NCI-H526 (cell line): ENCODE measurements at places on chromosomes 12 and 14.

DNA sequence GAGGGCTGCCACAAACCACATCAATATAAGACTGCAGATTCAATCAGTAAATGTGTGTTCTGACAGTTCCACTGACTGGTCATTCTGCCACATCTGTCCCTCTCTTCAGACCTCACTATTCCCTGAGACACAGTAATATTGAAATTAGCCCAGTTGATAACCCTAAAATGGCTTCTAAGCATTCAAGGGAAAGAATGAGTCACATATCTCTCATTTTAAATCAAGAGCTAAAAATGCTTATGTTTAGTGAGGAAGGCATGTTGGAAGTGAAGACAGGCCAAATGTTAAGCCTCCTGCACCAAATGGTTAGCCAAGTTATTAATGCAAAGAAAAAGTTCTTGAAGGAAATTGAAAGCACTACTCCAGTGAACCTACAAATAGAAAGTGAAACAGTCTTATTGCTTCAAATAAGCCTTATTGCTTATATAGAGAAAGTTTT, 24.5 kb upstream of the KIF21A start:
- no peak for DNase-seq

DNA sequence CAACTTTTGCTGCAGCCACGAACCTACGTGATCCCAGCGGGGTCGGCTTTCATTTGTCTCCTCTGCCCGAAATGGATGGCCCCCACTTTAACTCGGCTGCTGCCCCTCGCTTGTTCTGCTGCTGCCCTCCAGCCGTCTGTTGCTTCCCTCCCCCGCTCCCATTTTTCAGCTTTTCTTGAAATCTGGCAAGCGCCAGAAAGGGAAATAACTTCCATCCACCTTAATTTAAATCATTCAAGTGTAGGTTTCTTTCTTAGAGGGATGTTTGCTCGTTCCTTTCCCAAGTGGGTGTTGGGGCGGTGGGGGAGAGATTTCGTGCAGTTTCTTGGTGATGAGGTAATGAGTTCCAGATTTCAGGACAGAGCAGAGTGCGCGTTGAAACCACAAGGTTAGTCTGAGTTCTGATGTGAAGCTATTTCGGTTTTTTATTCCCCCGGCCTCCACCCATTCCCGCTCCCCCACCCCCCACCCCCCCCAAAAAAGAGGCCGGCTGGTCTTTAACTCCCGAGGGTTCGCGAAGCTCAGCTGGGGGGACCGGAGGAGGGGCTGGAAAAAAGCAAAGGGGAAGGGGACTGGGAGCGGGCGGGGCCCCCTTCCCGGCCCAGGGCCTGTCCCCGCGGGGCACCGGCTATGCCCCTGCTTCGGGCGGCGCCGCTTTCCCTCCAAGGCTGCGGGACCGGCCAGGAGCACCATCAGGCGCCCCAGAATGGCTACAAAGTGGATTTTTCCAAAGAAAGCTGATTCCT, 2.2 kb upstream of the ZFP36L1 start:
- DNase-seq, result no peak

- DNase-seq, result peak; percentile 37
These were observed 556.7 kb upstream of the FBXO33 start for GRCh38 chr14:39988939-39989338.

DNA sequence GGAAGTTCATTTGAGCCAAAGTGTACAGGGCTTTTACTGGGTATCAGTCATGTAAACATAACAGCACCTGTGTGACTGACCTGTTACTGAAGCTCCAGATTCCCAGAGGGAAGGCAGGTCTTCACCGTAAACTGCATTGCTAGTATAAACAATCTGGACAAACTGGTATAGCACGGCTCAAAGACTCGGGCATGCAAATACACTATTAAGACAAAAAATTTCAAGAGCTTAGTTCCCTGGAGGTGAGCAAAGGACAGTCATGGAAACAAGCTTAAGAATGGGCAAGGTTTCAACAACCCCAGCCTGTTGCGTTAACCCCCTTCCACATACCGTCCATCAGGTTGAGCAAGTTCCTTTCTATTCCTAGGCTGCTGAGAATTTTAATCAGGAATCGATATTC, 9.4 kb downstream of the PARP11 start:
- peak; percentile 8 for DNase-seq

GRCh38 chr12:106046301-106046846, 92.4 kb downstream of the NUAK1 start:
- DNase-seq, result no peak

DNA sequence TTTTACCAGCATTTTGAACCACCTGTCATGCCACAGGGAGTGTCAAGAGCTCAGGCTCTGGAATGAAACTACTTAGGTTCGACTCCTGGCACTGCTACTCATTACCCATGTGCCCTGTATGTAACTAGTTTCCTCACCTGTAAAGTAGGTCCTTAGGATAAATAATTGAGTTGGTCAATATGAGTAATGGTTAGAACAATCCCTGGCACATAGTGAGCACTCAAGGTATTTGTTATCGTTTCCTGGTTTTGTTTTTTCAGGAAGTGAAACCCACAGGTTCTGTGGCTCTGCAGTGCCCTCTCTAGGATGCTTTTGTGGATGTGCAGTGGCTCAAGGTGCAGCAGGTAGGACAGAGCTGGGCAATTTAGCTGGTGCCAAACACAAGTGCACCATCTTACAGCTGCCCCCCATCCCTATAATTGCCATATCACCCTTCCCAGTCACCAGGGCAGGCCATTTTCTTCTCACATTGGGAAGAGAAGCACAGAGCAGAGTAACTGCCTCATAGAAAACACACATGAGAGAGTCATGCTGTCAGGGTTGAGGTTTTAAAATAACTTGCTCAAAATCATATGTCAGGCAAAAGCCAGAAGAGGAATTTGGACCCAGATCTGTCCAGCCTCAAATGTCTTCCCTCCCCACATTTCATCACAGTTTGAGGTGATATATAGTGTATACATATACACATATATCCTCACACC, 297.5 kb downstream of the RPAP3 start:
- DNase-seq, result no peak

GRCh38 chr12:84077679-84078078, 834.9 kb downstream of the SLC6A15 start:
- no peak for DNase-seq

DNA sequence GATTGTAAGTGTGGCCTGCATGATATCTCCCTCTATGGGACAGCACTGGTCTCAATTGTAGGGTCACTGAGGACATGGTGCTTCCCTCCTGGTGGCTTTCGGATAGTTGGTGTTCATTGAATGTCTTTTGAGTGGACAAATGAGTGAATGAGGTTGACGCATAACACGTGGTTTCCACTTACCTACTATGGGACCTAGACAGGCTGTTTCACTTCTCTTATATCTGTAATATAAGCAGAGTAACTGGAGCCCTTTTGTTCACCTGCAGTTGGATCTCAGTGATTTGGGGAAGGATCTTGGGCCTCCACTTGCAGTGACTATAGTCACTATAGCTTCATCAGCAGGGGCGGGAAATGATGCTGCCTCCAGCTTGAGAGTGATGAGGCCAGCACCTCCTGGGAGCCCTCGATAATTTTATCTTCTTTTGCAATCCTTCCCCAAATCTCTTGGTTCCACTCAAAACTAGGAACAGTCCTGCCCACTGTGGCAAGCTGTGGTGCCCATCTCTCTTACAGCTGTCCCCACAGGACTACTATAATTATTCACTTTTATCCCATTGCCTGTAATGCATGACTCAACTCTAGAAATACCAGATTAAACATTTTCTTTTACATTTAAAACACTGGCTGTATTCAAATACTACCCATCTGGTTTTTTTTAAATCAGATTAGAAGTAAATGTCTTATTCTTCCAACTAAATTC, 242.9 kb downstream of the CHST11 start:
- no peak for DNase-seq

- DNase-seq, result no peak
These were observed 854.5 kb downstream of the SLC6A15 start for GRCh38 chr12:84058136-84058535.

DNA sequence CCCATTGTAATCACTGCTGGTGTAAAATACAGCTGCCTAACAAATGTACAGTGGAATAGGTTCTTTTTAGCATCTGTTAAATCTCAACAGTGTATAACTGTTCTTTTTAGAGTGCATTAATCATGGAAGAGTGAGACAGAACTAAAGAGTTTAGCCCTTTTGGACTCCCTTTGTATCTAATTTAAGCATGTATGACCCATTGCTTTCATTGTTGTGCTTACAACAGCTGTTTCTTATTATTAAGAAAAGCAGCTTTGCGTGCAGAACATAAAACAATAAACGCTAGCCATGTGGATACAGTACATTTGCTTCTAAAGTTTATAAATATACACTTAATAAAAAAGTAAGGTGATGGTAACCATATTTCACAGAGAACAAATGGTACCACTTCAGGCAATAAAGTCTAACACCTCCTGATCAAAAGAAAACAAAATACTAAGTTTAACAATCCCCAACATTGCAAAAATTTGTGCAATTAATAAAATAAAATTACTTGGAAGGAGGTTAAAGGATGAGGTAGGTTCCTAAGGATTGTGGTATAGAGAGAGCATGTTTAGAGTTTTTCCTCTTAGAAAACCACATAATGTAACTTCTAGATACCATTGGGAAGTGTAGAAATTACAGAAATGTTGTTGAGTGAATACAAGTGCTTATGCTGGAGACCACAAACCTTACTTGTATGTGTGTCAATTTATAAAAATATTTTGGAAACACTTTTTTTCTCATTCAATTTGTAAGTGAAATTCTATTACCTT, 448.7 kb downstream of the SLC6A15 start:
- DNase-seq, result no peak

DNA sequence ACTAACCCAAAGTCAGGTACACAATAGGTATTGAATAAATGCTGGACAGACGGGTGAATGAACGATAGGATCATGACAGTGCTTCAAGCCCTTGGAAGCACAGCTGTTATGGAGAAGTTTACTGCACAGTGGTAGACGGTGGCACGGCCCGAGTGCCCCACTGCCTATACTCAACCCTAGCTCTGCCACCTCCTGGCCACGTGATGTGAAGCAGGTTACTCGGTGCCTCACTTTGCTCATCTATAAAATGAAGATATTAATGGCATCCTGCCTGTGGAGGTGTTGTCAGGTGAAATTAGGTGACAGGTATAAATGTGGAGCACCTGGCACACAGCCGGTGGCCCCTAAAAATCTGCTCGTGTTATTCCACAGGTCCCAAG, 5.8 kb downstream of the ASB2 start:
- DNase-seq, result peak; percentile 41

DNA sequence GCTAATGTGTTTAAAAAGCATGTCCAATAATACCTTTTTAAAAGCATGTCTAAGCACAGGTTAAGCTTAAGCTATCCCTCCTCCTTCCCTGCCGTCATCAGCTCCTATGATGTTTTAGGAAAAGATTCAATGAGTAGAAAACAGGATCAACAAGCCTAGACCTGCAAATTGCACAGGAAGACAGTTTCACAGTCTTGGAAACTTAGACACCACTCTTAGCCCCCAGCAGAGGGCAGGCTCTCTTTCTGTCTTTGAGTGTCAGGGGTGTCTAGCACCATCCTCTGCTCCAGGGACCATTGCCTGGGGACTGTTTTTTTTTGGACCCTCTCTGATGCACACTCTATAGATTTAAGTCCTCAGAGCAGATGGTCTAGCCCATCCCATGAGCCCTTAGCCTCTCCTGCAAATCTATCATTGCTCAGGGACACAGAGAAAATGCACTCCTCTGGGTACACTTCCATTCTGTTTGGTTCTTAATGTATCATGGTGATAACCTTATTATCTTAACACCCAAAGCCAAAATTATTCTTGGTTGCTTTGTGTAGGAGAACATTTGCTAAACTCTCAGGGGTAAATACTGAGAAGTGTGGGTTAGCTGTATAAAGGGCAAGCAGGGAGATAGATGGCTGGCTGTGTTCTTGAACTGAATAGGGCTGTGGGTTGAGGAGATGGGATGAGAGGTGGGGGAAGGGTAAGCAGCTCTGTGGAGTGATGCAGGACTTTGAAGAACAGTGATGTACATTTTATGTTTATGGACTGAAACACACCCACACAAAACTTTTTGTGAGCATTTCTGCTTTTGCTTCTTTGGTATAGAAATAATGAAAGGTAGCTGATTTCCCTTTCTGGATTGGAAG, 259.9 kb upstream of the DDHD1 start:
- no peak for DNase-seq

DNA sequence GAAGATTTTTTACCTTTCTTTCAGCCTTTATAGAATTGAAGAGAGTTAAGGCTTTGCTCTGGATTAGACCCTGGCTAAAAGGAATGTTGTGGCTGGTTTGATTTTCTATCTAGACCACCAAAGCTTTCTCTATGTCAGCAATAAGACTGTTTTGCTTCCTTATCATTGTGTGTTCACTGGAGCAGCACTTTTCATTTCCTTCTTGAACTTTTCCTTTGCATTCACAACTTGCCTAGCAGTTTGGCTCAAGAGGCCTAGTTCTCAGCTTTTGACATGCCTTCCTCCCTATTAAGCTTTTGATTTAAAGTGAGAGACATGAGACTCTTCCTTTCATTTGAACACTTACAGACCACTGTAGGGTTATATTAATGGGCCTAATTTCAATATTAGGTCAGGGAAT, 64.1 kb upstream of the USP15 start:
- no peak for DNase-seq

- peak; percentile 25 for DNase-seq
These were observed 14.6 kb upstream of the NR4A1 start for GRCh38 chr12:52036587-52037171.

DNA sequence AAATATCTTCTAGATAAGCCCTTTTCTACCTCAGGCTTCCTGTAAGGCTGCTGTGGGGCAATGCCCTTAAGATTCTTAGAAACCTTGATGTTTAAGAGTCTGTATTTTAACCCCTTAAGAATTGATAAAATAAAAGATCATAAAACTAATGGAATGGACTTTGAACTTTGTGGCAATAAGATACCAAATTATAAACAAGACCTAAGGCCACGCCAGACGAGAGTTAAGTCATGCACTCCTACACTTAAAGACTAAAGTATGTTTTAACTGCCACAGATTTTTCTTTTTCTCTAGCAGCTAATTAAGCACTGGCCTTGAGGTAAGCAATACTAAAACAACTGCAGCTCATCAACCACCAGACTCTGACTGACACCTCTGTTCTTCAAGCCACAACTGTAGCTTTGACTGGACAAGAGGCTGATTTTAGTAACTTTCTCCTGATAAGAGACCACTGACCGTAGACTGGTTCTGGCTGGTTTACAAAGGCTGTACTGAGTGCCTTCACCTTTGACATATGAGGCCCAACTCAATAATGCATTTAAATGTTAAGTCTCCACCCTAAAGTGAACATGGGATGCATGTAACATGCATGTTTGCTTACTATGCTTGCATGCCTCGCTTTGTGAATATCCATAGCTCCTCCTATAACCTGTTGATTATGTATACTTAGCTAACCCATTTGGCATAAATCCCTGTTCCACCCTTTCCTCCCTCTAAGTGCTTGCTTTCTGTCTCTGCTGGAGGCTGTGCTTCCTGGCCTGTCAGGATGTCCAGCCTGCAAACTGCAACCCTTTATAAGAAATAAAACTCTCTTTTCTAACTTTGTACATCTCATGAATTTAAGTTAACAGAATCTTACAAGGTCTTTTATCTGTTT, 71.9 kb downstream of the KLHL28 start:
- DNase-seq, result no peak

GRCh38 chr14:53368711-53369201, 215.6 kb upstream of the DDHD1 start:
- no peak for DNase-seq

GRCh38 chr14:43119672-43120071, 1387.4 kb downstream of the FSCB start:
- DNase-seq, result no peak
